ENCODE measurements at places on chromosomes 3 and 15.

DNA sequence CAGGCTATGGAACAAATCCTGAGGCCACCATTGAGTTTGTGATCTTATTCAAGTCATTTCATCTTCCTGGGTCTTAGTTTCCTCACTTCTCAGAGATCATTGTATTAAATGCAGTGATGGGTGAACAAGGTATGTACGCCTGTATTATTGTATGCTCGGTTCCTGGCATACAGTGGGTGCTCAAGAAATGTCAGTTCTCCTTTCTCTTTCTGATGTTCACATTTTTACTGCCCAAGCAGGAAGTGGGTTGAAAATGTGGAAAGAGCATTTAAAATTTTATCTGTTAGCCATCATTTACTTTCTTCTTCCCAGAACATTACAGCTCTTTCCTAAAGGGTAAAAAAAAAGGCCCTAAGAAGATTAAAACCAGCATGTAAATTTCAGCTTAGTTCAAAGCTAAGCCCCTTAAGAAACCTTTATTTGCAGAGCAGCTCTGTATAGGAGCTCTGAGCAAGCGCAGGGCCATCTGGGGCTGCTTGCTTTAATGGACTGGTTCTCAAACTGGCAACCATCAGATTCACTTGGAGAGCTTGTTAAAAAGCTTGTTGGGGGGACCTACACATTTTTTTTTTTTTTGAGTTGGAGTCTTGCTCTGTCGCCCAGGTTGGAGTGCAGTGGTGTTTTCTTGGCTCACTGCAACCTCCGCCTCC, 179.4 kb downstream of the CHST2 start:
- DNase-seq: no peak

DNA sequence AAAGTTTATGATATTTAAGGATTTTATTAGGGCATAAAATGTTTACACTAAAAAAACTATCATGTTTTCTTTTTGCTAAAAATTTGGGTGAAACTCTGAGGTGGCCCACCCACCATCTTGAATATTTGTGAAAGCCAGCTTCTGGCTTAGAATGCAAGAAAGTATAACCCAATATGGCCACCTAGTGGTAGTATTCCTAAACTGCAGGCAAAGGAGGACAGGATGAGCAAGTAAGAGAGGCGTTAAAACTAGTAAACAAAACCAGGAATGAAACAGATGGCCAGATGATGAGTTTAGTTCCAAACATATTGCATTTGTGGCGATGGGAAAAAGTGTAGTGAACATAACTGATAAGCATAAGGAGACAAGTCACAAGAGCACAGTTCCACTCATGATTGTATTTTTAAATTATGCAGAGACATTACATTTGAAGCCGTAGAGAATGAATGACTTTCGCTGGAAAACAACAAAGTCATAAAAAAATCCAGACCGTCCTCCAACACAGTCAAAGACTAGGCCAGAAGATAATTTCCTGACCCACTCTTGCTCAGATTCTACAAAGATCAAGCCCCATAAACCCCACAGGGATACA, 103.3 kb upstream of the PRTG start:
- DNase-seq: peak; percentile 83

GRCh38 chr3:71917545-71917944, 132.6 kb upstream of the PROK2 start:
- no peak for DNase-seq

DNA sequence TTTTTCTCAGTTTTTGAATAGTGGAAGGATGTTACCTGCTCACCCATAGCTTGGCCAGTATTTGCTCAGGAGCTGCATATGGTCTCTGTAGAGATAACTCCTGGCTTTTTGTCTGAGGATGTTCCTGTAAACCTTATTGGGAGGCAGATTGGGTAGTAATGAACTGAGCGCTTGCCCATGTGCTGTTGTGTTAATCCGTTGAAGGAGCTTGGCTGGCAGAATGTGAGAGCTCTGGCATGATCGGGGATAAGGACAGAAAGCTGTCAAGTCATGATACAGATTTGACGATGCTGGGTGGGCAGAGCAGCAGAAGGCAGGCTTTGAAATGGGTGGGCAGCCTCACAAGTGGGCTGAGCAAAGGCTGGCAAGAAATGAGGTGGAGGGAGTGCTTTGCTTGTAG, 27.4 kb downstream of the SH3GL3 start:
- DNase-seq: no peak

DNA sequence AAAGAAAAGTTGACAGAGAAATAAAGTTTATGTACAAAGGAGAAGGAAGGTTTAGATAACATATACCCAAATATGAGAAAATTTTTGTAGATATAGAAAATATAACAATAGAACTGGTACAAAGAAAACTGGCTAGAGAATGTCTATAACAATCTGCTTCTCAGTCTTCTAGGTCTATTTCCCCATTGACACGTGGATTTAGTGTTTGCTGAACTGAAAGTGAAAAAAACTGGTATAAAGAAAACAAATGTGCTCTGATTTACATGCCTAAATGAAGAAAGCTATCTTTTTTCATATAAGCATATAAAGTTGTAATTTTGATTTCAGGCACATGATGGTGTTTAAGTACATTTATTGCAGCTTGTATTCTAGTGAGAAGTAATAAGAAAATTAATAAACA, 9.8 kb downstream of the KCNMB2 start:
- DNase-seq: no peak

All from SW 1271 (cell line).